Karpas-422 (cell line): ENCODE measurements at places on chromosomes 13 and 19.

DNA sequence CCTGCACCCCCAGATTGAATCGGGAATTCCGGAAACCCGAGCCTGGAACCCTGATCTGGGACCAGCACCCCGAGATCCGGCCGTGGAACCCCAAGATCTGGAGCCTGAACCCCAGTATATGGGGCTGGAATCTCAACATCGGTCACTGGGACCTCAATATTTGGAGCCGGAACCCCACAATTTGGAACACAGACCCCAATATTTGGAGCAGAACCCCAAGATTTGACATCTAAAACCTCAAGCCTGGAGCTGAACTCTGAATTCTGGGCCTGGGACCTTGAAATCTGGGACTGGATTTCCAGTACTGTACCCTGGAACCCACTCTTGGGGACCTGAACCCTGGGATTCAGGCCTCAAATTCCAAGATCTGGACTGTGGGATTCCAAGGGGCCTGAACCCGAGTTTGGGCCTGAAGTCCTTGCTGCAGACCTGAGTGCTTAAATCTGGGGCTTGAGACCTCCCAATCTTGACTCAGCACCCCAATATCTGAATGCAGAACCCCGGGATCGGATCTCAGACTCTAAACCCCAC lies 629 bp downstream of the LRFN3 start:
- DNase-seq, result no peak

DNA sequence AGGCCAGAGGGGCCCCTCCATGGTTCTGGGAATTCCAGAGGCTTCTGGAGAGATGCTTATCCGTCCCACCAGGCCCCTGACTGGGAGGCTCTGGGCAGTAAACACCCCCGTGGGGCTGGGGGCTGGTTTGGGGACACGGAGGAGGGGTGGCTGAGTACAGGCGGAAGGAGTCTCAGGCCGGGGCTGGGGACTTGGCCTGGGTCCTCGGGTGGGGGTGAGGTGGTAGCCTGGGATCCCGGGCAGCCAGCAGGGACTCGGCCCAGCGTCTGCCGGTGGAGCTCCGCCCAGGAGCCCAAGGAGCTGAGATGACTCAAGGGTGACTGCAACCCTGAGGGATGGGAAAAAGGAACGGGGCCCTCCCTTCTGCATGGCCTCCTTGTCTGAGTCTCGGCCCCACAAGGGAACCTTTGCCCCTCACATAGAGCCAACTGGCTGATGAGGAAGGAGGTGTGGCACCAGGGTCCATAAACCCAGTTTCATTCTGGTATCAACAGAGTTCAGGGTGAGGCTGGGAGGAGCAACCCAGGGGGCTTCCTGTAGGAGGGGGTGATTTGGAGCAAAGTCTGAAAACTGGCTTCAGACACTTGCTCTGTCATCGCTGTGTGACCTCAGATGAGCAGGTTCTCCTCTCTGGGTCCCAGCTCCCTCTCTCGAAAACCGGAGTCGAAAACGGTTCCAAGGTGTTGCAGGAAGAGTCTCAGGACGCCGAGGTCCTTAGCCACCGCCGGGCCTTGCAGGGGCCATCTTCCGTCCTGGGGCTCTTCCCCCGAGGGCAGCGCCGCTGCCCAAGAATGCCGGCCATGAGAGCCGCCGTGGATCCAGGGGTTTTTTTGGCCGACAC lies 809 bp downstream of the MISP start:
- no peak for DNase-seq

DNA sequence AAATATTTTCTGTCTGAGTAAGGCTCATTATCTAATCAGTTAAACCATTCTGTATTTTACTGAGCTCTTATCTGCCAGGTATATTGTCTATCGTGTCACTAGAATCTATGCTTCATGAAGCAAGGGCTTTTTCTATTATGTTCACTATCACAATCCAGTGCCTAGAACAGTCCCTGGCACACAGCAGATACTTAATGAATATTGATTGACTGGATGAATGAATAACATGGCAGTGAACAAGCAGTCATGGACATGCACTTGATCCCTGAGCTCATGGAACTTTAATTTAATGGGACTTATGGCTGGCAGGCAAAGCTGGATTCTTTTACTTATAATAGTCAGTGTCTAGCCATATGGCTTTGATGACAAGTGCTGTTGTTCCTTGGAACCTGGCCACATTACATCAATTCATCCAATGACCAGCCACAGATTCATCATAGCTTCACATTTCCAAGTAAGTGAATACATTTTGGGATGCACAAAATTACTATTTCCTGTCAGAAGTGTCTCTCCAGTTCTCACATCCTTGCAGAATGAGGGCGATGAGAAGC lies 214.8 kb downstream of the COG6 start:
- DNase-seq, result no peak

- no peak for DNase-seq
Observed at GRCh38 chr13:55001881-55002280, 1973.3 kb downstream of the OLFM4 start.

GRCh38 chr13:110593430-110594130 lies 21.8 kb upstream of the NAXD start:
- peak; percentile 83 for DNase-seq

DNA sequence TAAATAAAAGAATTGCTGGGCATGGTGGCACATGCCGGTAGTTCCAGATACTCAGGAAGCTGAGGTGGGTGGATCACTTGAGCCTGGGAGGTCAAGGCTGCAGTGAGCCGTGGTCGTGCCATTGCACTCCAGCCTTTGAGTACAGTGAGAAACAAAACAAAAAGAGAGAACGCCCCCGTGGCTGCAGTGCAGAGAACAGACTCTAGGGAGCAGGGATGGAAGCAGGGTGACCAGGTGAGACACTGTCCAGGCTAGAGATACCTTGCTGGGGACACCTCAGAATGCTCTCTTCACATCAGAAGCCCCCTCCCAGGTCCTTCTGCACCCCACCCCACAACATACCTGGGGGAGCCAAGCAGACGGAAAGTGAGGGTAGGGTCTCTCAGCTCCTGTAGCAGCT lies 24.8 kb downstream of the MAP4K1 start:
- no peak for DNase-seq

DNA sequence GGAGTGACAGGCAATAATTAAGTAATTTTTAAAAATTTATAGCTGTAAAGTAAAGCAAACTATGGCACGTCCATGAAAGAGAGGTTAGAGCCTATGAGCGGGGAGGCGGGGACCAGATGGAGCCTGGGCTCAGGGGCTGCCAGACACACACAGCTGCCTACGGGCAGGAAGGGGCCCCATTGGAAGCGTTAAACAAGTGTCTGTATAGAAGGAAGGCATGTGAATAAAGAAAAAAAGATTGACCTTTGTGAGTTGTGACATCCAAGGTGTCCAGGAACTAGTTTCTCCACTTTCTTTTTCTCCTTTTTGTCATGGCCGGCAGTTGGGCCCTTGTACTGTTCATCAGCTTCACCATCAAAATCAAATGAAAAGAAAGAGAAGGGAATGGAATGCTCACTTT lies 56.8 kb downstream of the LRCH1 start:
- DNase-seq, result no peak

GRCh38 chr13:42412812-42413483 lies 141.0 kb downstream of the AKAP11 start:
- no peak for DNase-seq

DNA sequence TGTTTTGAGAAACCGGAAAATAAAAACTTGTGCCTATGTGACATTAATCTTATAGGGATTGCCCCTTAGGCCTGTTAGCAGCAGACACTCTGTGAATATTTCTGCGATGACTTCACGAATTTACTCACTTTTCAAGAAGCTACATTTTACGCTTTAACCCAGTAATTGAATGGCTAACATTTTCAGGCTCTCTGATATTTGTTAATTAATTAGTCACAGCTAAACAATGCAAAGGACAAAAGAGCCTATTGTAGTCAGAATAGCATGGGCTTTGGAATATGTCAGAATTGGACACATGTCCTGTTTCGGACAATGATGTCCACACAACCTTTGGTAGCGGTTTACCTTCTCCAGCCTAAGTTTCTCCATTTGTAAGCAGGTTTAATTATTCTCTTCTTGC lies 506.6 kb downstream of the EFNB2 start:
- DNase-seq, result no peak

DNA sequence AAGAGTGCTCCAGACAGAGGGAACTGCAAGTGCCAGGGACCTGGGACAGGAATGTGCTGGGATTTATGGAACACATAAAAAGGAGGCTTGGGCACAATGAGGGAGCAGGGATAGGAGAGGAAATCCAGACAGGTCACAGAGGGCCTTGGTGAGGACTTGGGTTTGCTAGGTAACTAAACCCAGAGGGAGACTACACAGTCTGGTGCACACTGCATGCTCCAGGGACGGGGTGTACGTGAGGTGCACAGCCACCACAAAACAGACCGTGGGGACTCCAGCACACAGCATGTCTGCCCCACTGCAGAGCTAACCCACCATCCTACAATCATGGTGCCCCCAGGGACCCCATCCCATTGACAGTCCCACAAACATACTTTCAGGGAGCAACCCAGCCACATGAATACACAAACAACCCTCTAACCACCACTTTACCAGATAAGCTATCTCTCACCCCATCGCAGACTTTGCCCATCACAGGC lies 5.5 kb upstream of the ZFP36 start:
- peak; percentile 59 for DNase-seq
